ENCODE measurements at places on chromosomes 16 and 17.

DNA sequence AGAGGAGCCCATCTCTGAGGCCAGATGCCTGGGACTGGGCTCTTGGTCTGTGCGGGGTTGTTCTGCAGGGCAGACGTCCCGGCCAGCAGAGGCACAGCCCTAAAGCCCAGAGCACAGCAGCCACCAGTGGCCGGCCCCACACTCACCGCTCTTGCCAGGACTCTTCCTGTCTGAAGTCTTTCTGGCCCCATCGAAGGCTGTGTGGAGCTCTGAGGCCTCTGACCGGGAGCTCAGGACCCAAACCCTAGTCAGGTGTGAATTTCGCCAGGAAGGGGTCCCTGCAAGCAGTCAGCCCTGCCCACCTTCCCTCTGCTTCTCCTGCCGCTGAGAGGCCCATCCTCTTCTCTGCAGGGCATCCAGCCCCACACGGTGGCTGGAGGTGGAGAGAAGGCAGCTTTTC lies 10.7 kb downstream of the ACSF3 start:
- DNase-seq: no peak

DNA sequence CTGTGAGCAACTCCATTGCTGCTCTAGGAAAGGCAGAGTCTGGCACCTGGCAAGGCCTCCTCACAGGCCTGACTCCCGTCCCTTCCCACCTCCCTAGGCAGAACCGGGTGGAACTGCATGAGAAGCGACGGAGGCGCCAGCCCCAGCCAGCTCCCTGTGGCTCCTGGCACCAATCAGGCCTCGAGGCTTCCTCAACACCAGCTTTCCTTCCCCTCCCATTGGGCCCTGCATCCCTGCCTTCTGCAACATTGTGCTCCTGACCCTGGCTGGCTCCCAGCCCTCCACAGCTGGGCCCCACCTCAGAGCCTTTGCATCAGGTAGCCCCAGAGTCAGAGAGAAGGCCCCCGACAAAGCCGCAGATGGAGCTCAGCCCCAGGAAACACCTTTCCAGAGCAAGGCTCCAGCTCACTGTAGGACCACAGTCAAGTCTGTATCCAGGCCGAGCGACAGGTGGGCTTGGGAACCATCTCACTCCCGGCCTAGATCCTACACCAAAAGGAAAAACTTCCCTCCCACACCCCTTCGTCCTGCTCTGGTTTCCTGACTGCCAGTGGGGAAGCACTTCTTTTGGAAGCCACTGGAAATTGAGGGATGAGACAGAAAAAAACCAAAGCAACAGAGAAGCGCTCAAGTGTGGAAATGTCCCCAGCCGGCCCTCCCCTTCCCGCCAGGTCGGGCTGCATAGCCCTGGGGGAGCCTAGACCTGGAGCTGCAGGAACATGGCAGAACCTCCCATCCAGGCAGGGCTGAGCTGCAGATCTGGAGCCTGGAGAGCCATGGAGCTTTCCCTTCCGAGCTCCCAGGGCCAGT lies 31.0 kb downstream of the LRRC75A start:
- no peak for DNase-seq

DNA sequence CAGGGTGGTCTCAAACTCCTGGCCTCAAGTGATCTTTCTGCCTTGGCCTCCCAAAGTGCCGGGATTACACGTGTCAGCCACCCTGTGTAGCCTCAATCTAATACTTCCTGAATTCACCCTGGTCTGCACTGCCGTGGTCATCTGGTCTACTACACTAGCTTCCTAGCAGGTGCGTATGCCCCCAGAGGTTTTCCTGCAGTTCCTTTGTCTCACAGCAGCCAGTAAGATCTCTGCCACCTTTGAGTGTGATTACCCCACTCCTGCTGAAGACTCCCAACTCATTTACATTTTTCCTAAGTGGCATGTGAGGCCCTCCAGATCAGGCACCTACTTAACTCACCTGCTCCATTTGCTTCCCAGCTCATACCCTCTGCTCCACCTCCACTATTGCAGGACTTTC lies 5.1 kb upstream of the DDX19A start:
- DNase-seq: no peak

- DNase-seq: no peak
Measured at GRCh38 chr16:83744441-83744981, 63.3 kb upstream of the HSBP1 start.

DNA sequence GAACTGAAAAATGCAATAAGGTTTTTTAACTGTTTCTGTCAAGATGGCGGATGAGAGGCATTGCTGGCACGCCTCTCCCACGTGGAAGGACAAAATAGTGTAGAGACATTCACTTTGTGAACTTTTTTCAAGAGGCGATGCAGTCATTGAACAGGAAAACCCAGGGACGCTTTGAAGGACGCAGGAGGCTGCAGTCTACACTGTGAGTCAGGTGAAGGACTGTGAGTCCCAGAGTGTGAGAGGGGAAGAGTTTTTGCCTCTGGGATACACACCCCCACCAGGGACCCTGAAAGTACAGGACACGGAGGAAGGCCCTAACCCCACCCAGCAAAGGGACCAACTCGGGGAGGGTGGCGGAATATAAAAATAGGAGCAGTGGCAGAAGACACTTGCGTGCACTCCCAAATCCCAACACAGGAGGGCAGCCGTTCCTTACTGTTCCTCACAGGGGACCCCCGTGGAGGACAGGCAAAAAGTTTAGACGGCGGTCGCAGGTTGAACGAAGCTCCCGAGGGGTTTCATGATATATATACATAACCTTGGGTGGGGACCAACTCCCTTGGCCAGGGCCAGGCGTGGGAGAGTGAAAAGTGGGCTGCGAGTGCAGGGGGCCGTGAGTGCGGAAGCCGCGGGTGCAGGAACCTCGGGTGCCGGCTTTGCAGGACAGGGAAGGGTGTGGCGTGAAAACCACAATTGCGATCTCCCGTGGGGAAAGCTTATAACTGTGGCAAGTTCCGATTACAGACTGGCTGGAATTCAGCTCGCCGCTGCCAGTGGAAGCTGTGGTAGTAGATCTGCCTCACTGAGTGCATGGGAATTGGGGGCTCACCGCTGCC lies 82.0 kb upstream of the ALOX12 start:
- peak; percentile 76 for DNase-seq
